ENCODE measurements at places on chromosomes 5 and 9. TPM values are rescaled to one million over a fixed set of nuclear protein-coding genes. Genes with fewer than 3 reads are reported as not detected.

The DNAH5 gene
- total RNA-seq, result not detected

The LRRTM2 gene
- total RNA-seq, result 0.73 TPM

The TPRN gene
- total RNA-seq, result 9.0 TPM

The AGXT2 gene
- not detected for total RNA-seq

The PCDH1 gene
- 1.8 TPM for total RNA-seq

The OR1B1 gene
- not detected for total RNA-seq

The DMRT3 gene
- not detected for total RNA-seq
